ENCODE measurements at places on chromosomes 11 and 22. TPM values are rescaled to one million over a fixed set of nuclear protein-coding genes. Genes with fewer than 3 reads are reported as not detected.

DNA sequence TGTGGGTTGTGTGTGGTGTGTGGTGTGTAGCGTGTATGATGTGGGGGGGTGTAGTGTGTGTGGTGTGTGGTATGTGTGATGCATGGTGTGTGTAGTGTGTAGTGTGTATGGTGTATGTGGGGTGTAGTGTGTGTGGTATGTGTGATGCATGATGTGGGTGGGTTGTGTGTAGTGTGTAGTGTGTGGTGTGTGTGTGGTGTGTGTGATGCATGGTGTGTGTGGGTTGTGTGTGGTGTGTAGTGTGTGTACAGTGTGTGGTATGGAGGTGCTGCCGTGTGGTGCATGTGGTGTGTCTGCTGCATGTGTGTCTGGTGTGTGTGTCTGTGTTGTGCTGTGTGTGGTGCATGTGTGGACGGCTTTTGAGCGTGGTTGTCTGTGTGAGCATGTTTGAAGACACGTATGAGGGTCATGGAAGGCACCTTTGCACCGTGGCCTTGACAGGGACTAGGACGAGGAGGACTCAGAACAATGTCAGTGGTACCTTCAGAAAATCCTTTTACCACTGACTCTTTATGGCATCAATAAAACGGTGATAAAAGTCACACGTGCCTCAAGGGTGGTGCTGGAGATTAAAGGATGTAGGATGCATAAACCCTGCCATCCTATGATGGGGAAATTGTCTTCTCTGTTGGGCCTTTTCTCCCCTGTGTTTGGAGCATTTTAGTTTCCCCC, 328.7 kb upstream of the B3GAT1 start:
- no peak overlapping the region for H3K4me3 ChIP-seq
- no peaks in the 10 kb centered on the region for H3K27me3 ChIP-seq
- no peak for DNase-seq
- H3K36me3 ChIP-seq, result no peaks in the 10 kb centered on the region
- H3K27ac ChIP-seq, result no peak overlapping the region

GRCh38 chr11:105781807-105782206, 171.9 kb downstream of the GRIA4 start:
- H3K4me3 ChIP-seq, result no peak overlapping the region
- H3K4me1 ChIP-seq, result no peaks in the 10 kb centered on the region
- no peaks in the 10 kb centered on the region for H3K36me3 ChIP-seq
- H3K27ac ChIP-seq, result no peak overlapping the region
- no peaks in the 10 kb centered on the region for H3K27me3 ChIP-seq
- DNase-seq, result no peak

Gene SPINDOC
- 48.3 TPM for total RNA-seq

- H3K4me3 ChIP-seq, result no peak overlapping the region
- no peaks in the 10 kb centered on the region for H3K36me3 ChIP-seq
- H3K27ac ChIP-seq, result no peak overlapping the region
- H3K4me1 ChIP-seq, result no peaks in the 10 kb centered on the region
- no peak for DNase-seq
Measured at GRCh38 chr22:31938296-31938695, 6.0 kb upstream of the YWHAH start.

Gene CRYBB3
- total RNA-seq, result not detected

All from astrocyte (in vitro differentiated cells and primary cell).